ENCODE measurements at places on chromosomes 5 and 9. TPM values are rescaled to one million over a fixed set of nuclear protein-coding genes. Genes with fewer than 3 reads are reported as not detected.

The CTXN3 gene
- polyA plus RNA-seq: not detected

The SPATA31E1 gene
- not detected for polyA plus RNA-seq

The GALNT12 gene
- polyA plus RNA-seq: 3.5 TPM

The ADAMTS16 gene
- polyA plus RNA-seq: 14.4 TPM

The SURF2 gene
- polyA plus RNA-seq: 21.4 TPM

The GLDC gene
- 0.07 TPM for polyA plus RNA-seq

The SH2D3C gene
- 9.2 TPM for polyA plus RNA-seq

The EMB gene
- 7.6 TPM for polyA plus RNA-seq

The CAMSAP1 gene
- 9.4 TPM for polyA plus RNA-seq

The C7 gene
- polyA plus RNA-seq: 1,183 TPM

The PCA3 gene
- not detected for polyA plus RNA-seq

The RGP1 gene
- 17.0 TPM for polyA plus RNA-seq

The OSMR gene
- 47.9 TPM for polyA plus RNA-seq

The HAVCR1 gene
- not detected for polyA plus RNA-seq

The NR5A1 gene
- 31.8 TPM for polyA plus RNA-seq

The BARHL1 gene
- polyA plus RNA-seq: not detected

The GHR gene
- polyA plus RNA-seq: 4.7 TPM

The BTNL3 gene
- not detected for polyA plus RNA-seq

The SNCAIP gene
- polyA plus RNA-seq: 46.9 TPM

The STKLD1 gene
- 1.3 TPM for polyA plus RNA-seq

The PPIP5K2 gene
- polyA plus RNA-seq: 34.1 TPM

Measured in ovary (tissue), 10 donors.